ENCODE measurements at places on chromosomes 1 and 21.
A peak's percentile ranks its signal among the peaks of the same experiment; 100 is the strongest.

- DNase-seq, result no peak
These were observed 101.7 kb downstream of the ADSS2 start for GRCh38 chr1:244350027-244350426.

DNA sequence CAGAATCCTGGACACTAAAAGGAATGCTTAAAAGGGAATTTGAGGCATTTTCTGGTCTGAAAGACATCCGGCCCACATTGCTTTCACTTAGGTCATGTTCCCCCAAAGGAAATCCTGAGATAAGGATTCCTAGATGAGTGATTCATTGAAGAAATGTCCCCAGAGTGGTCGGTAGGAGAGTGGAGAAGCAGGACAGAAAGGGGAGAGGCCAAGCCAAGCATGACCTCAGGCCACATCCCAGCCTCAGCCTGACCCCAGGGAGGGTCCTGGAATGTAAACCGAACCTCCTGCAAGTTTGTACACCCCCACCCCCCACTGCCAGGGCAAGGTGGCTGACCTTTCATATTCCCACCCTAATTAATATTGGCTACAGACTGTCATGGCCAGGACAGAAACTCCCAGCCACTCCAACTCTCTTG, 16.6 kb downstream of the HIVEP3 start:
- no peak for DNase-seq

- peak; percentile 12 for DNase-seq
These were observed 4.8 kb downstream of the RGS16 start for GRCh38 chr1:182599339-182599738.

- DNase-seq, result peak; percentile 90
These were observed 52.7 kb upstream of the GRHL3 start for GRCh38 chr1:24266398-24266941.

DNA sequence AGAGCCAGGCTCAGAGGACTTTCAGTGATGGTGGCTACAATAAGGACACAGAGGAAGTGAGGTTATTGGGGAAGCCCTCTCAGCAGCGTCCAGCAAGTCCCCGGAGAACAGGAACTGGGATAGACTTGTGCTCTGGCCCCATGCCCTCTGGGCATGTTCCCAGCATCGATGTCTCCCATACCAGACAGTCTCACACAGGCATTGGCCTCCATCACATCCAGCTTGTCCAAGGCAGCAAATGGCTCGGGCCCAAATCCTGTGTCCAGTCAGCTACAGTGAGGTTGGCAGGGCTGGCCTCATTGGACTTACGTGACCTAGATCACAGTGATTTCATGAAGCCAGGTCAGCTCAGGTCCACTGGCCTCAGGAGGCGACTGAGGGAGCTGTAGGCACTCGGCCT, 19.6 kb upstream of the TMEM54 start:
- no peak for DNase-seq

- DNase-seq, result no peak
These were observed 21.7 kb downstream of the ITPKB start for GRCh38 chr1:226717256-226717909.

GRCh38 chr21:17498586-17498985, 14.3 kb upstream of the CXADR start:
- DNase-seq, result no peak

DNA sequence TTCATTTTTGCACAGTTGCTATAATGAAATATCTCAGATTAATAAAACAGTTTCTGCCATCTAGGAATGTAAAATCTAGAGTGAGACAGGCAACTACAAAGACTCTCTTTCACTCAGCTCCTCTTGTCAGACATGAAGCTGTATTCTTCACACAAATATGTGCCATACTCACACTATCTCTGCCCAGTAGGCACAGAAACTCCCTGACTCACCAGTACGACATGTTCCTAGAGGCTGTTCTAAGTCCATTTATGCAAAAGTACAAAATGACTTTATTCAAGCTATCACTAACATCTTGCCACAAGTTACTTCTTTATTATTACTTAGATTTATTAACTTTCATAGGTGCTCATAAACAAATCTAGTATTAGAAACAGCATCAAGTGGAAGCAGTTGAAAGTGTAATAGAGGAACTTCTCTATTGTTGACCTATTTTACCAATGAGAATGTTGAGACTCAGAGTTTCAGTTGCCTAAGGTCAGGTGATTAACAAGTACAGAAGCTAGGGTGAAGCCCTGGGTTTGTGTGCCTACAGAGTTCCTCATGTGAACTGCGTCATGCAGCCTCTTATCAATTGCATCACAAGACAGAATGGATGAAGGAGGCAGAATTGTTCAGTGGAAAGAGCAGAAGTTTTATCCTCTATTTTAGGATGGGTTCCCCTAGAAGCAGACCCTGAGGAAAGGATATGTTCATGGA, 98.9 kb downstream of the RGS2 start:
- no peak for DNase-seq

DNA sequence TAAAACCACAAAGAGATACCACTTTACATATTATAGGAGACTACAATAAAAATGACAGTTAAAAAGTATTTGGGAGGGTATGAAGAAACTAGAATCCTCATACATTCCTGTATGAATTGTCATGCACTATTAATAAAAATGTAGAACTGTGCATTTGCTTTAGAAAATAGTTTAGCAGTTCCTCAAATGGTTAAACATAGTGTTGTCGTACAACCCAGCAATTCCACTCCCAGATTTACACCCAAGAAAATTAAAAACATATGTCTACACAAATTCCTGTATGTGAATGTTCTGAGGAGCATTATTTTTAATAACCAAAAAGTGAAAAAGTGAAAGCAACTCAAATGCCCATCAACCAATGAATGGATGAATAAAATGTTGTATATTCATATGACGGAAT, 23.1 kb upstream of the PDE4B start:
- no peak for DNase-seq

DNA sequence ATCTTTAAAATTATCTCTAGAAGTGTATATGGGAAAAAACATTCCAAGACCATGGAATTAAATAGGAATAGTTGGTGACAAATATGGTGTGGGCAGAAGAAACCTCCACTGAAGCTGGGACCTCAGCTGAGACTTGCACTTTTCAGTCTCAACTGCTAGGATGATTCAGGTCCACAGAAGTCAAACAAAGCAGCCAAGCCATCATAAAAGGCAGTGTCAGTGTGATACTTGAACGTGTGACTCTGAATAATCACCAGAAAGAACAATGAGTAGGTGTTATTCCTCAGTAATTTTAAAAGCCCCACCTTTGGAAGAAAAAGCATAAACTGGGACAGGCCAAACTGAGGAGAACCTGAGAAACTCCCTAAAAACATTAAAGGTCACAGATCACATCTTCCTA, 90.7 kb downstream of the ZNF281 start:
- DNase-seq, result no peak

GRCh38 chr1:29708796-29709703, 472.7 kb downstream of the PTPRU start:
- no peak for DNase-seq

- no peak for DNase-seq
These were observed 43.1 kb upstream of the PGBD5 start for GRCh38 chr1:230469271-230469670.

DNA sequence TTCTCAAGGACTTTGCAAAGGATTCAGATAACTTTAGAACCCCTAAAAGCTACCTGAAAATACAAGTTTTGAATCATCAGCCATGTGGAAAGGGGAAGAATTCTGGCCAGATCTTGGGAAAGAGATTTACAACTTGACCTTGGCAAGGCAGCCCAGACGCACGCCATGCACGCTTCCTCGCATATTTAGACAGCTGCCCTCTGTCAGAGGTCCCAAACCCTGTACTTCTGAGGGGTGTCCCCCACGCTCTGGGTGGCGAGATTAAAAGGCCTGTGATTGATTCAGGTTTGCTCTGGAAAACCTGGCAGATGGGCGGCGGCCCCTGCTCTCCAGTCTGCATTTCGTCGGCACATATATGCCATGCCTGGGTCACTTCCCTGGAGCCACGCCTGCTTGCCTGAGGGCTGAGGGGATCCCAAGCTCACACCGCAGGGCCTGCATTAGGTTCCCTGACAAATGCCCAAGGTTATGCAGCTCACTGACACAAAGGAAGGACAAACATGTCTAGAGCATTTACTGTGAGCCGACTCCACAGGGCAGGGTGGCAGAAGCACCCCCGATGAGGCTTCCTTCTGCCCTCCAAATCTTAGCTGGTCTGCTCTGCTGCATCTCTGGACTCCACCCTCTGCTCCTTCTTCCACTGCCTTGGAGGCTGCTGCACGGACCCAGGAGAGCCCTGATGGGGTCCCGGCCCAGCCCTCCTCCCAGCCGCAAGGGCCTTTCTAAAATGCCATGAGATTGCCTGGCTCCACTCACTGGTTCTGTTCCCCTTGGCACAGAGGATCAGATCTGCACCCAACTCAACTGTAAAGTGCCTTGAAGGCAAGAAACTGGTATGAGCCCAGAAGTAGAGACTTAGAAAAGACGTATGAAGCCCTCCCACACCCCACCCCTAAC, 103.9 kb downstream of the BCAR3 start:
- no peak for DNase-seq

GRCh38 chr1:96967311-96967710, 245.7 kb downstream of the PTBP2 start:
- DNase-seq, result no peak

DNA sequence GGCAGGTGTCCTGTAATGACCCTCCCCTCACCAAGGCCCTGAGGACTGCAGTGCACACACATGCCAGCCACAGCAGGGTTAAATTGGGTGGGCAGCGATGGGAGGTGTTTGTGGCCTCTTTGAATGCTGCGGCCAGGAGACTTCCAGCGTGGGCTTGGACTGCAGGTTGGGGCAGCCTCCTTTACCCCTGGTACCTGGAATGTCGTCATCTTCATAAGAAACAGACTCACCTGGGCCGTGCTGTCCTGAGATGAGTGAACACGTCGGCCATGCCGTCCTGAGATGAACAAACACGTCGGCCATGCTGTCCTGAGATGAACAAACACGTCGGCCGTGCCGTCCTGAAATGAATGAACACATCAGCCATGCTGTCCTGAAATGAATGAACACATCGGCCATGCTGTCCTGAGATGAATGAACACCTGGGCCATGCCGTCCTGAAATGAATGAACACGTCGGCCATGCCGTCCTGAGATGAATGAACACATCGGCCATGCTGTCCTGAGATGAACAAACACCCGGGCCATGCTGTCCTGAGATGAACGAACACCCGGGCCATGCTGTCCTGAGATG, 50.1 kb upstream of the COL6A1 start:
- no peak for DNase-seq

DNA sequence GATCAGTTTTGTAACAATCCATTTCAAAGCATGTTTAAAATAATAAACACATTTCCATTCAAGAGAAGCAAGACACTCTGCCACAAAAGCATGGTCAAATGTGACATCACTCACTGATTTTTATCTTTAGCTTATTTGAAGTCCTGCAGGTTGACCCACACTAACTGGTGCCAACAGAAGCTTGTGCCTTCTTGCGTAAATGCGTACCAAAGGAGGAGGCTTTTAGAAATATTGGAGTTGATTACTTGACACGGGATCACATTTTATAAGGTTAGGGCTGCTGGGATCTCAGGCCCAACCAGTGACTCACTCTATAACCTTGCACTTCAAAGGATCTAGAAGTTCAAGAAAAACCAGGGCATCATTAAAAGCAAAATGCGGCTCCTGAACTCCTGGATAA, 203.6 kb downstream of the PCP4 start:
- DNase-seq, result no peak

DNA sequence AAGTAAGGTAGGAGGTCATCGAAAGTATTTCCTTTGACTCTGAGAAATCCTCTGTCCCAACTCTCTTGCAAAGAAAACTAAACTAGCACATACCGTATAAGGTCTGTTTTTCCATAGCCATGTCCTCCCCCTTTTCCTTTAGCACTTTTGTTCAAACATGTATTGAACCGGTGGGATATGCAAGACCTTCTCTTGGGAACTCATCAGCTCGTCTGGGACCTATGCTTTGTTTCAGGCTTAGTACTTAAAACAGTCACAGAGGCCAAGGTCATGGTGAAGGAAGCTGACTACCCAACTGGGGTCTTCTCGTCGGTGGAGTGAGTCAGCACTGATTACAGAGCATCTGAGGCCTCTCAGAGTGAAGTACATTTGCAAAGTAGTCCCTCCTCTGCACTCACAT, 185.0 kb downstream of the ZBTB18 start:
- DNase-seq, result no peak
